ENCODE measurements at places on chromosomes 5 and 9.

GRCh38 chr5:122078116-122079110 lies at the start of gene LOX:
LOX (minus strand) TSS chr5:122078259; CDS start chr5:122077985, 274 bp downstream.
- no peak for DNase-seq

GRCh38 chr9:108395421-108395820 lies 460.4 kb downstream of the ACTL7B start:
- DNase-seq = no peak

DNA sequence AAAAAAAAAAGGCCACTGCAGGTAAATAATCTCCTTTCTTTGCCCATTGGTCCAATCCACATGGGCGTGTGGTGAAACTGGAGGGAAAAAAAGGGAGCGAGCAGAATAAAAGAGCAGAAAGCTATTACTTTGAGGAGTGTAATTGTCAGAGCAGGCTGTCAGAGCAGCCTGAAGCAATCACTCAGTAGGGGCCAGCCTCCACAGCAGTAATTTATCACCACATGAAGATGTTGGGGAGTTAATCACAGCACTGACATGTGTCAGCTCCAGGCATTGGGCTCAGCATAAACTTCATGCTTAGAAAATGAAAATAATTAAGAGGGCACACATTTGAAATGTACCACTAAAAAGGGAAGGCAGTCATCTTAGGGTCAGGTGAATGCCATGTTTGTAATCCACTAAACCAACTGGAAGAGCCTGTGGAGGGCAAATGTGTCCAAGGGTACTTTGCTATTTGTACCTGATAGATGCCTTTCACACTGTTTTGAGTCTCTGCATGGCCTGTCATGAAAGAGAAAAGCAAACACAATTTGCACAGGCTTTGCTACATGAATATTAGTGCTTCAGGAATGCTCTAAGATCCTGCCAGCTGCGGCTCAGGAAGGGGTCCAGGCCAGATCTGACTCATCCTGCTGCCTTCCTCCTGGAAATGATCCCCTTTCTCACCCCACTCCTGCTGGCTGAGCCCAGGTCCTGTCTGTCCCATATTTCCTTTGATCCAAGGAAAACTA lies 2.9 kb upstream of the PTGER4 start:
- peak; percentile 54 for DNase-seq

GRCh38 chr5:32193591-32193990 lies 19.5 kb upstream of the GOLPH3 start:
- DNase-seq = no peak

DNA sequence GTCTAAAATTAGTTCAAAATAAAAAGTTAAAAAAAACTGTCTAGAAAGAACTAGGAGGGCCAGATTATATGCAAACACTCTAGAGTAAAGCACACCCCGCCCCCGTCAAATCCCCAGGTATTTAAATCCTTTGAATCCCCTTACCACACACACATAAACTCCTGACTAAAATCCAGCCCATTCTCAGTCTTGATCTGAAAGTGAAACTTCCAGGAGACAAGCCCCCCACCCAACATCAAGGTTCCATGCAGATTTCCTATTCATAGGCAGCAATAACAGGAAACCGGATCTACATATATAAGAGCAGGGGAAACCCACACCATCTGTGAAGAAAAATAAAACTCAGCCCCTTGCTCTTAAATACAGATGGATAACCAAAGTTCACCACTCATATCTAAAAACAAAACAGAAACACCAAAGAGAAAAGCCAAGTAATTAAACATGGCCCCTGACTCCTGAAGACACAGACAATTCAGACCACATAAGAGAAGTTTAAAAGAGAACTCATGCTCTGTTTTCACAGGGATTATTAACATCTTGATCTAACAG lies 42.3 kb downstream of the MARCHF3 start:
- peak; percentile 50 for DNase-seq

DNA sequence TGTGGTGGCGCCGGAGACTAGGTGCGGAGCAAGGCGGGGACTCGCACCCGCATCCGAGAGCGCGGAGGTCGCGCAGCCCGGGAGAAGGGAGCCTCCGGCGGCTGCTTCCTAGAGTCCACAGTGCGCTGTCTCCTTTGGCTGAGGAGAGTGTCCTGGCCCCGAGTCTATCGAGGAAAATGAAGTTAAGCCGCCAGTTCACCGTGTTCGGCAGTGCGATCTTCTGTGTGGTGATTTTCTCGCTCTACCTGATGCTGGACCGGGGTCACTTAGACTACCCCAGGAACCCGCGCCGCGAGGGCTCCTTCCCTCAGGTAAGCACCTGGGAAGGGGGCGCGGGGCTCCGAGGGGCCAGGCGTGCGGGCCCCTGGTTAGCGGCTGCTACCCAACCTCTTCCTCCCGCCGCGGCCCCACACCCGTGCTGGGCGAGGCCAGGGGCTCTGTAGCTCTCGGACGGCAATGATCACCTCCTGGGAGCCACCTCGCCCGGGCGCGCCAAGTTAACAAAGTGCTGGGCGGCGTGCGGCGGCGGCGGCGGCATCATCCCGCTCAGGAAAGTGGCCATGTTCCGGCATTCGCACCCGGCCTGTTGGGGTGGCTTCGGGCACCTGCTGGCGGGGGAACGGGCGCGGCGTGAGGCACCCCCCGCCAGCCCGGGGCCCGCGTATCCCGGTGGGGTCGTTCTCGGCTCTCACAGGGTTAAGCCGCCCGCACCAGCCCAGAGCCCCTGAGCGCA lies 681 bp downstream of the MAN2A1 start:
- peak; percentile 57 for DNase-seq

- DNase-seq = no peak
Measured at GRCh38 chr5:144794922-144795321, 624.2 kb downstream of the KCTD16 start.

GRCh38 chr5:65926276-65926783 lies at the start of gene ERBIN:
ERBIN (plus strand) TSS chr5:65926575; CDS start chr5:65992719, 66,144 bp downstream.
- DNase-seq = peak; percentile 82

- DNase-seq = no peak
Measured at GRCh38 chr9:122039234-122039633, 53.9 kb downstream of the TTLL11 start.

GRCh38 chr9:89425024-89425805 lies 72.7 kb downstream of the SEMA4D start:
- peak; percentile 57 for DNase-seq

DNA sequence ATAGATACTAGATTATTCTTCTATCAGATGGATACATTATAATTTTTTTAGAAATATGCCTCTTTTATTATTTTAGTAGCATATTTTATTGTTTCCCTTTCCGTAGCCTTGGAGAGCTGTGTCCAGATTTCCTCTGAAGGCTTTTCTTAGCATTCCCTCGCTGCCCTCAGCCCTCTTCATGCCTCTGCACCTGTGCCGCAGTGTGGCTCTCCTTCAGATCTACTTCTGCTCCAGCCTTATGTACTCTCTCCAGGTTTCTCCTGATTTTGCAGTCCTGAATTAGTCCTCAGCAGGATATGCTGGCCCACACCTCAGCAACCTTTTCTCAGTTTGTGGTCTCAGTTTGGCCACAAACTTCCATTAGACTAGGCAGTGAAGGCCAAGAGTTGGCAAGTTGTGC lies 1052.0 kb downstream of the TAF11L14 start:
- DNase-seq = no peak

DNA sequence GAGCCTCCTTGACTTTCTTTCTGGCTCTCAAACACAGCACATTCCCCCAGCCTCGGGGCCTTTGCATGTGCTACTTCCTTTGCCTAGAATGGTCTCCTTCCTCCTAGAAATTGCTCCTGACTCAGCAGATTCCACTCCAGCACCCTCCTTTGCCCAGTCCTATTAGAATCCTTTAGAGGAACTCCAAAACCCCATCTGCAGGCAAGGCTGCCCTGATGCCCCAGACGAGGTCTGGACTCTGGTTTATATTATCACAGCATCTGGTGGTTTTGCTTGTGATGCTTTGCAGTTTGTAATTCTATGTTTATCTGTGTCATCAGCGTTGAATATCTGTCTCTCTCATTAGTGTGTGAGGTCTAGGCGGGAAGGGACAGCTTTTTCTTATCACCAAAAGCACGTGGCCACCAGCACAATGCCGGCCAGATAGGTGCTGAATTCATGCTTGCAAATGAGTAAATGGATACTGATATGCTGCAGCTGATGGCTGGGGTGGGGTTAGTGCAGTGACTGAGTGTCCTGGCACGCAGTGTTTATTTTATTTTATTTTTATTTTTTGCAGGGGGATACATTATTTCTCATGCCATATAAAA lies 30.0 kb upstream of the ANKH start:
- no peak for DNase-seq

DNA sequence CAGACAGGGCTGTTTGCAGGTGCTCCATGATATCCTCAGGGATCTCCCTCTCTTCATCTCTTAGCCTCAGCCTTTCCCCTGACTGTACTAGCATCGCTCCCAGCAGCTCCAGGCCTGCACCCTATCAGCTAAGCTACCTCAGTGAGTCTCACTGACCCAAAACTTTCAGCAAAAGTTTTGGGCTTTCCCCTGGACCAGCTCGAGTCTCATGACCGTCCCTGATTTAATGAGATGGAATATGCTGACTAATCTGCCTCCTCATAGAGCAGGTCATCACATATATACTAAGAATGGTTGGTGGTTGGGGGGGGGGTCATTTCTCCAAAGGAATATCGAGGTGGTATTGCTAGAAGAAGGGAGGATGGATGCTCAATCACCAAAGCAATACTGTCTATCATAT lies 151.5 kb downstream of the NR3C1 start:
- no peak for DNase-seq

- DNase-seq = no peak
Measured at GRCh38 chr9:5953743-5954707, 61.4 kb downstream of the RANBP6 start.

- DNase-seq = peak; percentile 52
Measured at GRCh38 chr9:91500509-91501014, 76.9 kb upstream of the NFIL3 start.

- no peak for DNase-seq
Measured at GRCh38 chr5:16586556-16586955, 30.2 kb downstream of the RETREG1 start.

- no peak for DNase-seq
Measured at GRCh38 chr9:18889550-18889949, 143.5 kb downstream of the SAXO1 start.

DNA sequence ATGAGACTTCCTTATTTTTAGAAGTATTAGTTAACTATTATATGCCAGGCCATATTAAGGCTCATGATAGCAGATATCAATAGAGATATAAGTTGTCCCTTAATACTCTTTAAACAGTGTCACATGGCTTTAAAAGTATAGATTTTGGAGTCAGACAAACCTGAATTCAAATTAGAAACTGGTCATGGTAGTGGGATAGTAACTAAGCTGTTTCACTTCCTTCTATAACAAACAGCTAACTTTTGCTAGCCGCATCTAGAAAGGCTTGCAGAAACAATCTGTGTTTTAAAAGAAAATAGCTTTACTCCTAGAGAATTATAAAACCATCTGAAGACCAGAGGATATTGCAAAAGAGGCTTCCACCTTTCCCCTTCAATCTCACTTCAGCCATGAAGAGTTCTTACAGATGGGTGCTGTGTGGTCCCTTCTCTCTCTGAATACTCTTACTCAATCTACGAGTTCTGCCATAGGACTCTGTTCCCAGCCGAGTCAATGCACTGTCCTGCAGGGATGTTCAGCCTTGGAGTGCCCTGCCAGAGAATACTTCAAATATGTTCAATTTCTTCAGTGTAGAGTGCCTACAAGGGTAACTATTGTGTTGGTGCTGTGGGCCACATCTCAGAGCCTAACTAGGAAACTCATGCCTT lies 810.2 kb downstream of the EFNA5 start:
- DNase-seq = no peak

GRCh38 chr9:93824386-93825294 lies 130.5 kb downstream of the BARX1 start:
- no peak for DNase-seq

DNA sequence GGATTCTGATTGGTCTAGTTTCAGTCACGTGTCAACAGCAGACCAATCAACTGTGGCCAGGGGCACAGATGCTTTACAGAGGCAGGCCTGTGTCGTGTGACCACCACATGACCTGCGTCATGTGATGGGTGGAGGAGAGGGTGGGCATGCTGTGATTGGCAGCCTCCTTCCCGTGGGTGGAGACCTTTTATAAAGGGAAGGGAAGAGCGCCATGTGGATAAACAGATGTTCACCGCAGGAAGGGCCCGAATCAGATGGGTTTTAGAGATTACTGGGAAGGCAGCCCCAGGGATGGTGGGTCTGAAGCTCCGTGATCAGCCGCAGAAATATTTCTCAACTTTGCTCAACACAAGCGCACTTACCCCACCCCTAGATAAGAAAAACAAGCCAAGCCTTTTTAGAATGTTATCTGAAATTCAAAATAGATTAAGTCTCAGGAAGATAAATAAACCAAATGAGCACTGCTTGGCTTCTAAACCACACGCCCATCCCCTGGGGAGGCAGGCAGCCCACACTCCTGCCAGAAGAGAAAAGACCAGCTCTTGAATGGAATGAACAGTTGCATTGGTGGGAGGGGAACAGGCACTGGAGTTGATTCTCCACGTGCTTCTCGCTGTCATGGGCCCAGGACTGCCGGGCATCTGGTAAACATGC lies 43.6 kb downstream of the ROPN1L start:
- DNase-seq = no peak

Measured in activated CD4-positive, alpha-beta memory T cell treated with anti-CD3 and anti-CD28 coated beads for 36 hours (primary cell).